ENCODE measurements at places on chromosomes 13 and 19. TPM values are rescaled to one million over a fixed set of nuclear protein-coding genes. Genes with fewer than 3 reads are reported as not detected.

Gene SIGLEC11
- not detected for total RNA-seq

Gene SUGP1
- total RNA-seq: 41.3 TPM

Gene DBP
- 4.6 TPM for total RNA-seq

Gene THSD1
- 6.3 TPM for total RNA-seq

Gene ANGPTL4
- 4.4 TPM for total RNA-seq

Gene SRRM5
- total RNA-seq: not detected

Gene BRCA2
- total RNA-seq: 7.8 TPM

Gene ZNF177
- 0.80 TPM for total RNA-seq

Gene CABP5
- not detected for total RNA-seq

Gene PSG6
- total RNA-seq: 1.0 TPM

Gene ZNF420
- total RNA-seq: 7.2 TPM

Gene PPP1R13L
- total RNA-seq: 9.4 TPM

Gene C1QTNF9B
- not detected for total RNA-seq

Gene PNMA8A
- total RNA-seq: 13.9 TPM

Gene ZNF577
- 2.0 TPM for total RNA-seq

Gene SLC1A6
- total RNA-seq: not detected

Gene ZNF208
- not detected for total RNA-seq

Gene SHISA2
- not detected for total RNA-seq

Gene KEAP1
- total RNA-seq: 74.0 TPM

Data from HFFc6 (cell line).